ENCODE measurements at places on chromosomes 4 and X.

DNA sequence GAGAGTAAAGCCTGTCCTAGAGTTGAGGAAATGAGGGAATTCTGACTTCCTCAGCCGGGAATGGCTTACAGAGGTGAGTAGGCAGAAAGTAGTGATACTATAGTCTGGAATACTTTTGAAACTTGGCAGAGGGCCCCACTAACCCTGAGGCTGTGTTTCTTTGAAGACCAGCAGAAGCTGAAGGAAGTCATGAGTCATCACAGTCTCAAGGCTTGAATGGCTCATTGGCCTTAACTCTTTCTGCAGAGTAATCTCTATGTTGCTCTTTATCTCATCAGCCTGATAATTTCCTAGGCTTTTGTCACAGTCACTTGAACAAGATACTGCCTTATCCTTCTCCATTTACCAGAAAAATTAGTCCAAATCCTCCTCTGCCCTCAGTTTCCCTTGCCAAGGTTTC, 80.8 kb downstream of the ANKRD50 start:
- DNase-seq: peak; percentile 89

DNA sequence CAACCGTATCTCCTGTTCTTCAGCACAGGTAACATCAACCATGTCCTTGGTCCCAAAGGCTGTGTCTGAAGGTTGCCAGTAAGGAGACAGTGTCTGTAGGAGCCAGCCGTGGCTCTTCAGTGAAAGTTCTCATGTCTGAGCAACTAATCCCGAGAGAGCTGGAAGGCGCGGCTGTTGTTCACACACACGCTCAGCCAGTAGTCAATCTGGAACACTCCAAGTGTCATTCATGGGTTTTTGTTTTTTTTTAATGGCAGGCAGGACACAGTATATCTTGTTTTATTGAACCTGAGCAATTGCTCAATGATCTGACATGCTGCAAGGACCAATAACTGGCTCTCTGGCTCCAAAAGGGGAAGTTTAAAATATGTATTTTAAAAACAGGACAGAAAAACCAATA, 48.4 kb upstream of the MAP3K15 start:
- DNase-seq: no peak

DNA sequence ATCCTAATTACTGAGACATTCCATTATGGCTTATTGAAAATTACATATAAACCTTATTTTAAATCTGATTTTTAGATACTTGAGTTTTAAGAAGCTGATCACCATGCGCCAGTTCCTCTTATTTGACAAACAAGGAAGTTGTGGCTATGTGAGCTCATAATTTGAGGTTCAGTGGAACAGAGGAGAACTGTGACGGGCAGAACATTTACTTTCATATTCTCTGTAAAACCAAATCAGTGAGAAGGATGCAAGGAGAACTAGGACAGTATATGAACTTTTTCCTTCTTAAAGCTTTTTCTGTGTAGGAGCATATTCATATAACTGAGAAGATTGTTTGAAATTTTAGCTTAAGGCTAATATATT, 25.3 kb downstream of the STIM2 start:
- no peak for DNase-seq

GRCh38 chr4:69458184-69458826, 37.4 kb downstream of the UGT2B4 start:
- DNase-seq: no peak

- no peak for DNase-seq
Observed at GRCh38 chr4:2731907-2732317, 24.2 kb downstream of the TNIP2 start.

DNA sequence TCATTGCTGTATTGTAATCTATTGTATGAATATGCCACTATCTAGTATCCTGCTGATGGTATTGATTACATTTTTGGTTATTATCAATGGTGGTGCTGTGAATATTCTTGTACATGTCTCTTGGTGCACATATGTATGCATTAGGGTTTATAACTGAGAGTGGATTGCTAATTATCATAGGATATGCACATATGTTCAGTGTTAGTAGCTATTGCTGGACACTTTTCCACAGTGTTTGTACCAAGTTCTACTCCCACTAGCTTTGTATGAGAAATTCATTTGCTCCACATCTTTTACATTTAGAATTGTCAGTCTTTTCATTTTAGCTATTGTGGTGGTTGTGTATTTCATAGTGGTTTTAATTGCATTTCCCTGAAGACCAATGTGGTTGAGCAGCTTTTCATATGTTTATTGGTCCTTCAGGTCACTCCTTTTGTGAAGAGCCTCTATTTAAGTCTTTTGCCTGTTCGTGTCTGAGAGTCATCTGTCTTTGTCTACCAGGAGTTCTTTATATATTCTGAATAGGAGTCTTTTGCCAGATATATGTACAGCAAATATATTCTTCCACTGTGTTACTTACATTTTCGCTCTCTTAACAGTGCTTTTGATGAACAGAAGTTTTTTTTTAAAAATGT, 87.1 kb downstream of the TBC1D19 start:
- DNase-seq: no peak

- DNase-seq: no peak
Observed at GRCh38 chr4:54625391-54625790, 32.4 kb upstream of the KIT start.

GRCh38 chr4:183434264-183434663, 10.2 kb upstream of the CDKN2AIP start:
- DNase-seq: no peak

- DNase-seq: no peak
Observed at GRCh38 chr4:10020871-10021652, at the start of gene SLC2A9. TSS of gene SLC2A9 (minus strand) at chr4:10021497. CDS start at chr4:10021429, 68 bp downstream.

GRCh38 chrX:11591723-11592346, 73.9 kb downstream of the ARHGAP6 start:
- no peak for DNase-seq

- no peak for DNase-seq
Observed at GRCh38 chr4:84895283-84895682, 71.2 kb downstream of the WDFY3 start.

DNA sequence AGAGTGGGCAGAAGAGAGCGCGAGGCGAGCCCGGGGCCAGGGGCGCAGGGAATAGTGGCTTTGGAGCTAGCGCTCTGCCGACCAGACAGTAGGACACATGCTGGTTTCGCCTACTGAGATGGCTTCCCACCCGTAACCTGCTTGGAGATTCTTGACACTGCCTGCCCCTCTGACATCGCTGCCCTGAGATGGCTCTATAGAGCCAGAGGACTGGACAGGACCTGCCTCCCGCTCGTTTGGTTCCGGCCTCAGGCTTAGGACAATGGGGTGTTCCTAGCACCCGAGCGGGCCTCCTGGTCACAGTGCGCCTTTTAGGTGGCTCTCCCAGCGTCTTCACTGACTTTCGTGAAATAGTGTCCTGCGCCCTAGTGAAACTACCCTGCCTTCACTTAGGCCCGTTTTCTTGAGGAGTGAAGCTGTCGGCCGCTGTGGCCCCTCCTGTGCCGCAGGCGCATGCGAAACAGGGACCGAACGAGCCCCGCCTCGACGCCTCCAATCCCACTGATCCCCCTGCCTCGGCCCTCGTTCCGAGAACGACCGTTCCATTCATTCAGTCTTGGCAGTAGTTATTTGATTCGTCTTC, 608 bp downstream of the TAF1 start:
- DNase-seq: peak; percentile 34

DNA sequence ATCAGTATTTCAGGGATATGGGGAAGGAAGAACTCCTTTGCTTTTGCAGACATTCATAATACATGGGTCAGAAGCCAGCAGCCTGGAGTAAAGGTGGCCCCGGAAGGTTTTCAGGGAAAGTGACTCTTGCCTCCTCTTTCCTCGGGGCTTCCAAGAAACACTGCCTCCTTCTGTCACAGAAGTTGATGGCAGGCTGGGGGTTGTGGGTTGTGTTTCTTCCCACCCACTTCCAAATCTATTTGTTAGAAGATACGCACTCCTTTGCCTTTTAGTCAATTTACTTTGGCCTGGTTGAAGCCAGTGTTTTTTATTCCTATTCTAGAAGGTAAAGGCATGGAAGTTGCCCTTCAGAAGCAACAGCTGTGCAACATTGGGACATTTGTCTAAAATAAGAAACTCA, 19.7 kb downstream of the KIT start:
- DNase-seq: no peak

GRCh38 chr4:110064934-110065333, 133.5 kb downstream of the ELOVL6 start:
- DNase-seq: no peak

- peak; percentile 94 for DNase-seq
Observed at GRCh38 chr4:153204247-153204671, at the start of gene TRIM2. TSS of gene TRIM2 (plus strand) at chr4:153204443. CDS start at chr4:153204531, 88 bp downstream.

DNA sequence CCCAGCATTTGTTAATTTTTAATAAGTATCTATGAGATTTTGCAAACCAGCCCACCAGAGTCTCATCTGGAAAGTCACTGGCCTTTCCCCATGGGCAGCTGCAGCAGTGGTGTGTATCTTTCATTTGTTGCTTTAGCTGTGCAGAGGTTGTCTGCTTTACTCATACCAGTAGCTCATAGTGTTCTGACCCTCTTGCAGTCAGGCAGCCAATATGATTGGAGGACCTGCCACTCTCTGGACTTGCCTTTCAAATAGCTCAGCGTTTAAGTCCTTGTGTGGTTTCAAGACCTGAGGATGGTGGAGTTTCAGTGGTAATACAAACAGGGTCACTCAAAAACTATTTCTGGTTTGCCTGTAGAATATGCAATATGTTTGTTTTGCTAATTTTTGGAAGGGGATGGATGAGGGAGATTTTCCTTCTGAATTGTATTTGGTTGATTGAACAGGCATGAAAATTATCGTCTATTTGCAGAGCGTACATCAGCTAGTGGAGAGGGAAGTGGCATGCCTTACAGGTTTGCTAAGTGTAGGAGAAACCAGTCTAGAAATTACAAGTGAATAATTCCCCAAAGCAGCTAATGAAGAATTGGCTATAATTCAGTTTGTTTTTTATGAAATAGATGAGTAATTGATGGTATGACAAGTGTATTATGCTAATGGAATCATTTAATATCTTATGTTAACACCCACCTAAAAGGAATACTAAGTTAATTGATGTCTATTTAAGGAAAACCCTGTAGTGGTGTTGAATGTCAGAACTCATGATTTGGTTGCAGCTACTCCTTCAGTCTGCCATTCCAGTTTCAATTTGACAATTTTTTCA, 8.9 kb downstream of the POLA1 start:
- DNase-seq: no peak

Measured in hepatocyte (in vitro differentiated cells).